Esophagus muscularis mucosa (tissue), 4 donors: ENCODE measurements at places on chromosomes 5 and 9. TPM values are rescaled to one million over a fixed set of nuclear protein-coding genes. Genes with fewer than 3 reads are reported as not detected.

GRCh38 chr5:20678814-20679298 is 690.9 kb upstream of the CDH18 start:
- H3K27ac ChIP-seq = no peak overlapping the region
- no peaks in the 10 kb centered on the region for H3K4me1 ChIP-seq

GRCh38 chr5:143210576-143210975 is 192.9 kb downstream of the NR3C1 start:
- no peak overlapping the region for H3K4me3 ChIP-seq
- H3K27me3 ChIP-seq = no peaks in the 10 kb centered on the region
- peaks cover 27% of the 10 kb centered on the region for H3K4me1 ChIP-seq
- H3K36me3 ChIP-seq = peaks cover 13% of the 10 kb centered on the region
- no peak overlapping the region for H3K27ac ChIP-seq
- DNase-seq = no peak

- no peaks in the 10 kb centered on the region for H3K27me3 ChIP-seq
- H3K36me3 ChIP-seq = no peaks in the 10 kb centered on the region
- no peak for DNase-seq
- no peaks in the 10 kb centered on the region for H3K4me1 ChIP-seq
Measured at GRCh38 chr5:144800169-144800568, 629.5 kb downstream of the KCTD16 start.

- no peak overlapping the region for H3K4me3 ChIP-seq
- peak overlapping the region; percentile 93 for H3K27ac ChIP-seq
- H3K27me3 ChIP-seq = no peaks in the 10 kb centered on the region
Measured at GRCh38 chr9:133135146-133135745, 14.2 kb upstream of the RALGDS start.

DNA sequence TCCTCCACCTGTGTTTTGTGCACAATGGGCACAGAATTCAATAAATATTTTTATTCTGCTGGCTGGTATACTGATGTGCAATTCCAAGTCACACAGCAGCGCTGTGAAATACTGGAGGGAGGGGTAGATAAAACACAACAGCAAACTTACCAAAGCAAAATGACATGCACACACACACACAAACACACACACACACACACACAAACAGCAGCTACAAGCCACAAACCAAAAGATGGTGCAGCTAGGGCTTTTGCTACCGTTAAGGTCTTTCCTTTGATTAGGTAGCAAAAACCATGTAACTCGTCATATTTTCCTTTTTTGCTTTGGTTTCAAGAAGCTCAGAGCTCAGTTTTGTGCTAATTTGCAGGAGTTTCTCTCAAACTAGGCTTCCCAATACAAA is 1.8 kb upstream of the TBCA start:
- no peak overlapping the region for H3K27ac ChIP-seq
- H3K36me3 ChIP-seq = no peaks in the 10 kb centered on the region
- H3K4me3 ChIP-seq = no peak overlapping the region
- H3K4me1 ChIP-seq = peaks cover 31% of the 10 kb centered on the region
- no peak for DNase-seq

DNA sequence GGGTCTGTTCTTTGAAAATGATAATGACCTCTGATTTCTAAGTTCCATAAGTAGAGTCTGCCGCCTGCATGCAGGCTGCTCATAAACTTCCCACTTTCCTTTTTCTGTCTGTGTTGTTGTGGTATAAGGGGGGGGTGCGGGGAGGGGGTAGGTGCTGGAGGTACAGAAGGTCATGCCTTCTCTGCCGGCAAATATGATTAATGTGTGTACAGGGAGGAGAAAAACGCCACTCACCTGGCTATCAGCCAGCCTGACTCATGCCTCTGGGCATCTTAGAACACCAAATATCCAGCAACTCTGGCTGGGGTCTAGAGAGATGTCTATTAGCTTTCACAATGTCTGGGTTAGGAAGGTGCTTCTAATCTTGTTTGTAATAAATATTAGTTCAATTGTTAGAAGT is 128.3 kb downstream of the EFNA5 start:
- H3K4me3 ChIP-seq = peak overlapping the region; percentile 10
- peaks cover 40% of the 10 kb centered on the region for H3K4me1 ChIP-seq
- DNase-seq = peak; percentile 95
- H3K27ac ChIP-seq = peak overlapping the region; percentile 63

- H3K36me3 ChIP-seq = no peaks in the 10 kb centered on the region
- no peak overlapping the region for H3K4me3 ChIP-seq
- DNase-seq = no peak
- peak overlapping the region; percentile 5 for H3K27ac ChIP-seq
- H3K27me3 ChIP-seq = no peaks in the 10 kb centered on the region
- H3K4me1 ChIP-seq = peaks cover 25% of the 10 kb centered on the region
Measured at GRCh38 chr5:73673161-73673591, 47.2 kb downstream of the ARHGEF28 start.

- H3K27ac ChIP-seq = no peak overlapping the region
- H3K4me1 ChIP-seq = no peaks in the 10 kb centered on the region
- no peaks in the 10 kb centered on the region for H3K27me3 ChIP-seq
Measured at GRCh38 chr5:160524827-160525226, 103.2 kb downstream of the PTTG1 start.

DNA sequence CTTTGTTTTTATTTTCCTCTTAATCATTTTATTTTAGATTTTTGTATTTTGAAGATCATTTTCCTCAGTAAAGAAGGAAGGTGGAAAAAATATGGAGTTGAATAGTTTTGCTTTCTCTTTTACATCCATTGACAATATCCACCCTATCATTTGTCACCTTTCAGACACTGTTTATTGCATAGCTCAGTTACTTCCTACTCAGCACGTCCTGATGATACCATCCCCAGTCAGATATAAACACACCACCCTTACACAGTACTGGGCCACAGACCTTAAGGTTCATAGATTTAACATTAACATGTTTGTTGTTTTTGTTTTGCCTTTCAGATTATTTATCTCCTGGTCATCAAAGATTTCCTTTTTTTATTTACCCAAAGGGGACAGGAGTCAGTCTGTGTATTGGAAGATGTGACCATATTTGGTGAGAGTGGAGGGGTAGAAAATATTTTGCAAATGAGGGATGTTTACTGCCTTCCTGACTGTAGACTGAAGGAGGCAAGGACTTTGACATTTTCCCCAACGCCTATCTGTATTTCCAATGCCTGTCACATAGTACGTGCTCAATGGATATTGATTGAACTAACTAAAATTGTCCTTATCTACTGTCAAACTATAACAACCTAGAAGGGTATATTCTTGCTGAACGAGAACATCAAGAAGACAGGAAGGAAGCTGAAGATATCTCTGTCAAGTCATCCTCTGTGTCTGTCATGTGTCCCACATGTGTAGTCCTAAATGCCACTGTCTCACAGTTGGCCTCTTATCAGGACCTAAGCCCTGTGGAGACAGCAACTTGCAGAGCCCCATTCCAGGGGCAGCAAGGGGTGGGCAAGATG is 15.6 kb downstream of the STX17 start:
- H3K4me1 ChIP-seq = no peaks in the 10 kb centered on the region
- H3K27me3 ChIP-seq = no peaks in the 10 kb centered on the region
- no peak for DNase-seq
- no peak overlapping the region for H3K27ac ChIP-seq

GRCh38 chr5:97019435-97020117 is 83.7 kb downstream of the LNPEP start:
- H3K4me1 ChIP-seq = no peaks in the 10 kb centered on the region
- H3K27me3 ChIP-seq = no peaks in the 10 kb centered on the region
- peak overlapping the region; percentile 36 for H3K27ac ChIP-seq
- no peak for DNase-seq

DNA sequence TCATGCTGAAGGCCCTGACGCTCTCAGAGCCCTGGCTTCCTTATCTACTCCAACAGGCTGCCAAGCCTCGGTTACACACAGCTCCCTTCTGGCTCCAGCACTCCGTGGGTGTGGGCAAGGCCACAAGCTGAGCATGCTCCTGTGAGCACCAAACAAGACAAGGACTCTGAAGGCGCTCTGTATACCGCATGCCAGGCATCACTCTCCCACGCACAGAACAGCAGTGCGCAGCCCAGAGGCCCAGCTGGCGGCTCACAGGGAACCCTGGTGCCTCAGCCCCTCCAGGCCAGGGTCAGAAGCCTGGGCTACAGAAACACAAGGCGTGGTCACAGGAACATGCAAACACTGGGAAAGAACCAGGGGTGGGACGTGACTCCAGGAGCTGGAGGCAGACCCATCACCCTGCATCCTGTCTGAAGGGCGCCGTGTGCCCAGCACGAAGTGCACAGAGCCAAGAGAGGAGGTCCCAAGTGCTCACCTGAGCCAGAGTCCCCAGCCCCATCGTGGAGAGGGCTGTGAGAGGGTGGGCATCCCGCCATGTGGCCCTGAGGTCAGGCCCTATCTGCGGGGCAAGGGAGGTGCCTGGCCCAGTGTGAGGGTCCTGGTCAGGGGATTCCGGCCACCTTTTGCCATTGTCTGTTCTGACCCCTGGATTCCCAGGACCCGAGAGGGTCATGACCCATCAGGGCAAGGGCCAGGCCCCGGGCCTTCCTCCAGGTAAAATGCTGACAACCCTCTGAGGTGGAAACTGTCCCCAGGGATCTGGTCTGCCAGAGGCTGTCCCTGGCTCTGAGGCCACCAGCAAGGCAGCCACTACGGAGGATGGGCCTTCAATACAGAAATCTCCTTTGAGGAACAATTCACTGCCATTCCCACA is 54.7 kb downstream of the COL23A1 start:
- no peaks in the 10 kb centered on the region for H3K36me3 ChIP-seq
- H3K4me1 ChIP-seq = peaks cover 15% of the 10 kb centered on the region
- H3K4me3 ChIP-seq = no peak overlapping the region
- no peaks in the 10 kb centered on the region for H3K27me3 ChIP-seq

DNA sequence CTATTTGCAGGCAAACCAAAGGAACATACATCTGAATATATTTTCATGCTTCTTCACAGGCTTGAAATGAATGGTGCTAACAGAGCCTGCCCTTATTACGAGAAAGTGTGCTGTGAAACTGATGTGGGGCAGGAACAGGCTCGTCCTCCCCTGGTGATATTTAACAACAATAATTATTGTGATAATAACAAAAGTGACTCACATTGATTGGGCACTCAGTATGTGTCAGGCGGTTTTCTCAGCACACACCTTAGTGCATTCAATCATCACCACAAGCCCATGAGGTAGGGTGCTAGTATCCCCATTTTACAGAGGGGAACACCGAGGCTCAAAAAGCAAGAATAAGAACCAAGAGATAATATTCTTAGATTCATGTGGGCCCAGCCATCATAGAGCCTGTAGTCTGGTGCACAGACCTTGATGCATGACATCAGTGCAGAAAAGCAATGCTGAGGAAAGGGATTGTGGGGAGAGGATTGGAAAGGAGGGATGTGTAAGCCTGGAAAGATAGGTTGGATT is 18.1 kb upstream of the BOD1 start:
- no peaks in the 10 kb centered on the region for H3K4me1 ChIP-seq
- DNase-seq = no peak
- H3K36me3 ChIP-seq = no peaks in the 10 kb centered on the region
- no peak overlapping the region for H3K4me3 ChIP-seq
- no peak overlapping the region for H3K27ac ChIP-seq

- H3K4me1 ChIP-seq = no peaks in the 10 kb centered on the region
- no peak overlapping the region for H3K4me3 ChIP-seq
- H3K36me3 ChIP-seq = no peaks in the 10 kb centered on the region
Measured at GRCh38 chr9:88041447-88041846, 67.1 kb upstream of the CDK20 start.

DNA sequence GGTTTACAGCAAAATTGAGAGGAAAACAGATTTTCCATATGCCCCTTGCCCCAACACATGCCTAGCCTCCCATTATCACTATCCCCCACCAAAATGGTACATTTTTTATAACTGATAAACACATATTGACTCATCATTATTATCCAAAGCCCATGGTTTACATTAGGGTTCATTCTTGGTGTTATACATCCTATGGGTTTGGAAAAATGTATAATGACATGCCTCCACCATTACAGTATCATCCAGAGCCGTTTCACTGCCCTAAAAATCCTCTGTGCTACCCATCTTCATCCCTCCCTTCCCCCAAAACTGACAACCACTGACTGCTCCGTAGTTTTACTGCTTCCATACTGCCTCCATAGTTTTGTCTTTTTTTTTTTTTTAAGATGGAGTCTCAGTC is 111.1 kb downstream of the ACTL7B start:
- H3K4me1 ChIP-seq = no peaks in the 10 kb centered on the region
- no peak for DNase-seq
- H3K4me3 ChIP-seq = no peak overlapping the region
- no peak overlapping the region for H3K27ac ChIP-seq
- no peaks in the 10 kb centered on the region for H3K27me3 ChIP-seq

DNA sequence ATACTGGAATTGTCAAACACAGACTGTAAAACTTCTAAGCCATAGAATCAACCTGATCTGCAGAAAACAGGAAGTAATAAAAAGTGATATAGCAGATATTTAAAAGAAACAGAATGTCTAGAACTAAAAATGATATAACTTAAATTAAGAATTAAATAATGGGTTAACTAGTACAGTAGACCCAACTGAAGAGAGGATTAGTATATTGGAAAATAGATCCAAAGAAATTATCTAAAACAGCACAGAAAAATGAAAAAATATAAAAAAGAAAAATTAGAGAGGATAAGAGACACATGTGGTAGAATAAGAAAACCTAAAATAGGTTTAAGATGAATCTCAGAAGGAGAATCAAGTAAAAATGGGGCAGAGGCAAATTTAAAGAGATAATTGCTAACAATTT is 219.9 kb downstream of the SEMA6A start:
- peaks cover 10% of the 10 kb centered on the region for H3K4me1 ChIP-seq
- H3K4me3 ChIP-seq = no peak overlapping the region
- no peak overlapping the region for H3K27ac ChIP-seq
- H3K36me3 ChIP-seq = no peaks in the 10 kb centered on the region
- DNase-seq = no peak
- H3K27me3 ChIP-seq = no peaks in the 10 kb centered on the region

DNA sequence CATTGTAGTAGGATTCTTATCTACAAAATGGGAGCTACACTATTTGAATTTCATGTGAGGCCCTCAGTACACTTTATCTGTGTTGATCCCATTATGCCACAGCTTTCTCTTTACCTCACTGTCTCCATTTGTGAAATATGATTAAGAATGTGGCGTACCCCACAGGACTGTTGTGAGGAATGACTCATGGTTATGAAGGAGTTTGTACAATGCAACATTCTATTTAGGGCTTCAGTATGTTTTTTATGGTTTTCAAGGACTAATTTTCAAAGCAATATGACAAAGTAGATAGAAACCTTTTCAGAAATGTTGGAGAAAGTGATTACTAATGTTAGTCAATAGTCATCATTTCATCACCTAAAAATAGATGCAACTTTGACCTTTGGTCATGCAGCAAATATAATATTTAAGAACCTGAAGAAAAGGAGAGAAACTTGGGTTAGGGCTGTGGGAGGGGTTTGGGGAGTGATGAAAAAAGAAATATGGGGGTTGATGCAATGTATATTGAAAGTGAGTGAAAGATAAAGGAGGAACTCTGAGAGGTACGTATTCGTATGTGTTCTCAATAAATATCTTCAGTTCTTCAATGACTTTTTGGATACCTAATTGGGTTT is 53.7 kb upstream of the PIP5K1B start:
- H3K27me3 ChIP-seq = no peaks in the 10 kb centered on the region
- H3K4me3 ChIP-seq = no peak overlapping the region
- no peak overlapping the region for H3K27ac ChIP-seq
- H3K4me1 ChIP-seq = no peaks in the 10 kb centered on the region
- H3K36me3 ChIP-seq = no peaks in the 10 kb centered on the region

GRCh38 chr9:87086221-87086818 is 139.0 kb upstream of the GAS1 start:
- no peaks in the 10 kb centered on the region for H3K27me3 ChIP-seq
- no peak for DNase-seq
- H3K4me1 ChIP-seq = peaks cover 6% of the 10 kb centered on the region
- no peak overlapping the region for H3K4me3 ChIP-seq

ZNF483 gene
- total RNA-seq = 11.0 TPM

C9orf78 gene
- 59.1 TPM for total RNA-seq

MCC gene
- 20.4 TPM for total RNA-seq

BTNL8 gene
- total RNA-seq = 0.34 TPM

TERT gene
- not detected for total RNA-seq

BNC2 gene
- 138 TPM for total RNA-seq

ITGA2 gene
- total RNA-seq = 9.5 TPM
